ENCODE measurements at places on chromosomes 12 and 14.

- no peak for DNase-seq
Observed at GRCh38 chr12:27616356-27617142, 79.7 kb upstream of the REP15 start.

DNA sequence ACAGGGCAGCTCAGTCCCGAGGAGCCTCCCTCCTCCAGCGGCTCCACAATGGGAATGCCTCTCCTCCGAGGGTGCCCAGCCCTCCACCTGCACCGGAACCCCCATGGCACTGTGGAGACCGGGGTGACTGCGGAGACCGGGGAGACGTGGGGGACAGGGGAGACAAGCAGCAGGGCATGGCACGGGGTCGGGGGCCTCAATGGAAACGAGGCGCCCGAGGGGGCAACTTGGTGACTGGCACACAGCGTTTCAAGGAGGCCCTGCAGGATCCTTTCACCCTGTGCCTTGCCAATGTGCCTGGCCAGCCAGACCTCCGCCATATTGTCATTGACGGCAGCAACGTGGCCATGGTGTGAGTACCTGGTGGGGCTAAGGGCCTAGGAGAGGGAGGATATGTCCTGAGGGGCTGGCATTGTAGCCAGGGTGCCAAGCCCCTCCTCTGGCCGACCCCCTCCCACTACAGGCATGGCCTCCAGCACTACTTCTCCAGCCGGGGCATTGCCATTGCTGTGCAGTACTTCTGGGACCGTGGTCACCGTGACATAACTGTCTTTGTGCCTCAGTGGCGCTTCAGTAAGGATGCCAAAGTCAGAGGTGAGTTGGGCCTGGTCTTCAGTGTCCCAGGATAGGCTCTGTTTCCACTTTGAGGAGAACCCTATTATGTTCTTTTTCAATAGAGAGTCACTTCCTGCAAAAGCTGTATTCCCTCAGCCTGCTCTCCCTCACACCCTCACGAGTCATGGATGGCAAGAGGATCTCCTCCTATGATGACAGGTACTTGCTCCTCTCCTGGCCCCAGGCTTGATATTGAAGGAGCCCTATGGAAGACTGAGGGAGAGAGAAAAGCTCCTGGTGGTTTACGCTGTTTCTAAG is 2.7 kb downstream of the KHNYN start:
- DNase-seq: no peak

DNA sequence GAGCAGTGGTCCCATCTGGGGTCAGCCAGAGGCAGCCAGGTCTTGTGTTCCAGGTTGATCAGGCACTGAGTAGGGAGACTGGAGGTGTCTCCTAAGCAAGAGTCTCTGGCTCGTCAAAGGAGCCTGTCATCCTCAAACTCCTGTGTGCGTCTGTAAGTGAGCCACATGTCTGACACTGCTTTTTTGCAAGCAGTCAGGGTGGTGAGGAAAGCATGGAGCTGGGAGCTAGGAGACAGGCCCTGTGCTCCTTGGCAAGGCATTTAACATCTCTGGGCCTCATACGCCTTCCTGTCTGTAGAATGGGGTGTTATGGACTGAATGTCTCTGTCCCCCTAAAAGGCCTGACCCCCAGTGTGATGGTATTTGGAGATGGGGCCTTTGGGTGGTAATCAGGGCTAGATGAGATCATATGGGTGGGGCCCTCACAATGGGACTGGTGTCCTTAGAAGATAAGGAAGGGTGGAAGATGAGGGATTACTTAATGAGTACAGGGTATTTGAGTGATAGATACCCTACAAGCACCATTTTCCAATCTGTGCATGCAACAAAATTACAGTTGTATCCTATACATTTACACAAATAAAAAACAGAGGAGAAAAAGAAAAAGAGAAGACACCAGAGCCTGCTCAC is 53.0 kb downstream of the ARL6IP4 start:
- DNase-seq: no peak

DNA sequence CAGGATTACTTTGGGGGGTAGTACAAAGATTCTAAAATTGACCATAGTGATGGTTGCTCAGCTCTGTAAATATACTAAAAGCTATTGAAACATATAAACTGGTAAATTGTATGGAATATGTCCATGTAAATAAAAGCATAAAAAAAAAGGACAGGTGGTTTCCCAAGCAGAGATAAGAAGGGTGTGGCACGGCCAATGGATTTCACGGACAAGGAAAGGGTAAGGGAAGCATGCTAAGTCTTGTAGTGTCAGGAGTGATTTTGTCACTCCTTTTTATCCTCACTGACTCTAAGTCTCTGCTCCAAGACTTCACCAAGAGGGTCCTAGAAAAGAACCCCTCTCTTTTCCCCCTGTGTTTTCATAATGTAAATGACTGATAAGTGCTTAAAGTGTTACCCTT is 229.2 kb downstream of the SPTSSA start:
- no peak for DNase-seq

GRCh38 chr14:59961518-59962062 is 41.6 kb downstream of the LRRC9 start:
- DNase-seq: no peak

DNA sequence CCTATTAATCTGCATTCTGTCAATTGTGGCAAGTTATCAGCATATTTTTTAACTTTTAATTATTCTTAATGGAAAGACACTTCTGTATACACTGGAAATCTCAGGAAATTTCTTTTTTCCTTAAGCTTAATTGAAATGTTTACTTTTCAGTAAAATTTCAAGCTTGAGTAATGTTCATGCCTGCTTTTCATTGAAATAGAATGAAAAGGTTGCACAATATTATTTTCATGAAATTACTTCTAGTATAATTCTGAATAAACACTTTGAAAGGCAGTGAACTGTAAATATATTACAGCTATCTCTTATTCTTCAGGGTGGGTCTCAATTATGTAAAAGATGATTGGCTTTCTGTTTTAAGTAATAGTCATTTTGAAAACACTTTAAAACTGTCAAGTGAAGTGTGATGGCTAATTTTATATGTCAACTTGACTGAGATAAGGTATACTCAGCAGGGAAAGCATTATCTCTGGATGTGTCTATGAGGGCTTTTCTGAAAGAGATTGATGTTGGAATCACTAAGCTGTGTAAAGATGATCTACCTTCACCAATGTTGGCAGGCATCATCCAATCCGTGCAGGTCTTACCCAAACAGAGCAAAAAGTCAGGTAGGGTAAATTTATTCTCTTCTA is 29.9 kb downstream of the CLEC2D start:
- no peak for DNase-seq

DNA sequence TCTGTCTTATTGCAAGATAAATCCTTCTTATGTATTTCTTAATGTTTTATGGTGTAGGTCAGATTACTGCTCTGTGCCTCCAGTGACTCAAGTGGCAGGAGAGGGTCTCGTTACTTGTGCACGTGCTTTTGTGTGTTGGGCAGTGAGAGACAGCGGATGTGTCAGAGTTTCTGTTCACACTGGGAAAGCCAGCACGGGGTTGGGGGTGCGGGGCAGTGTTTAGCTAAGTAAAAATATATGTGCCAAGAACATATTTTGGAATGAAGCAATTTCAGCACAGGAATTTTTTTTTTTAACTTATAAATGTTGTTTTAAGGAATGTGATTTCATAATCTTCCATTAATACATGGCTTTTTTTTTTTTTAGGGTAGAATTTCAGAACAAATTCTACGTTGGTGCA is 4.5 kb upstream of the DNAH10 start:
- no peak for DNase-seq

- no peak for DNase-seq
Observed at GRCh38 chr14:92863286-92864080, 59.5 kb upstream of the CHGA start.

Data from NCI-H1048 (cell line).